Activated CD8-positive, alpha-beta T cell treated with anti-CD3 and anti-CD28 coated beads for 36 hours (primary cell): ENCODE measurements at places on chromosomes 1 and 21. TPM values are rescaled to one million over a fixed set of nuclear protein-coding genes. Genes with fewer than 3 reads are reported as not detected.

DNA sequence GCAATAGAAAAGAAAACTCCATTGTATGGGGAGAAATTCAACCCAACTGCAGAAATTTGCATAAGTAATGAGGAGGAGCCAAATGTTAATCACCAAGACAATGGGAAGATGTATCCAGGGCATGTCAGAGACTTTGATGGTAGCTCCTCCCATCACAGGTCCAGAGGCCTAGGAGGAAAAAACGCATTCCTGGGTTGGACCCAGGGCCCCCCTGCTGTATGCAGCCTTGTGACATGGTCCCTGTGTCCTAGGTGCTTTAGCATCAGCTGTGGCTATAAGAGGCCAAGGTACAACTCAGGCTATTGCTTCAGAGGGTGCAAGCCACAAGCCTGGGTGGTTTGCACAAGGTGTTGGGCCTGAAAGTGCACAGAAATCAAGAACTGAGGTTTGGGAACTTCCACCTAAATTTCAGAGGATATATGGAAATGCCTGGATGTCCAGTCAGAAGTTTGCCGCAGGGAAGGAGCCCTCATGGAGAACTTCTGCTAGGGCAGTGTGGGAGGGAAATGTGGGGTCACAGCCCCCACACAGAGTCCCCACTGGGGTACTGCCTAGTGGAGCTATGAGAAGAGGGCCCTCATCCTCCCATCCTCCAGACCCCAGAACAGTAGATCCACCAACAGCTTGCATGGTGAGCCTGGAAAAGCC, 162.3 kb downstream of the TGFB2 start:
- H3K36me3 ChIP-seq, result no peaks in the 10 kb centered on the region
- no peak overlapping the region for H3K4me3 ChIP-seq
- H3K27me3 ChIP-seq, result peaks cover 4% of the 10 kb centered on the region
- no peaks in the 10 kb centered on the region for H3K4me1 ChIP-seq

DNA sequence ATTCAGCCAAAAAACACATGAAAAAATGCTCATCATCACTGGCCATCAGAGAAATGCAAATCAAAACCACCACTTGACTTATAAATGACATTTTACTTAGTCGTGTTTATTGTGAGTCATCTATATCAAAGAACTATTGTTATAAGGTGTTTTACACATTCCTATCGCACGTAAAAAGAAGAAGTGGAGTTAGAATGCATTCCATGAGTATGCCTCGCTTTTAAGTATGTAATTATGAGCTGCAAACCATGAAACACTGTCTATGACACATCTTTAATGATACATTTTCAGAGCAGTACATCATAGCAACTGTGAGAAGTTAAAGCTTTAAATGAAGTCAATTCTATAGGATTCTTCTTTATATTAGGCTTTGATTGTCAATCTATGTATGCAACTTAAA, 614.3 kb upstream of the ADAMTS5 start:
- H3K4me3 ChIP-seq, result no peak overlapping the region
- no peaks in the 10 kb centered on the region for H3K4me1 ChIP-seq
- H3K27ac ChIP-seq, result no peak overlapping the region
- H3K36me3 ChIP-seq, result no peaks in the 10 kb centered on the region
- DNase-seq, result no peak

DNA sequence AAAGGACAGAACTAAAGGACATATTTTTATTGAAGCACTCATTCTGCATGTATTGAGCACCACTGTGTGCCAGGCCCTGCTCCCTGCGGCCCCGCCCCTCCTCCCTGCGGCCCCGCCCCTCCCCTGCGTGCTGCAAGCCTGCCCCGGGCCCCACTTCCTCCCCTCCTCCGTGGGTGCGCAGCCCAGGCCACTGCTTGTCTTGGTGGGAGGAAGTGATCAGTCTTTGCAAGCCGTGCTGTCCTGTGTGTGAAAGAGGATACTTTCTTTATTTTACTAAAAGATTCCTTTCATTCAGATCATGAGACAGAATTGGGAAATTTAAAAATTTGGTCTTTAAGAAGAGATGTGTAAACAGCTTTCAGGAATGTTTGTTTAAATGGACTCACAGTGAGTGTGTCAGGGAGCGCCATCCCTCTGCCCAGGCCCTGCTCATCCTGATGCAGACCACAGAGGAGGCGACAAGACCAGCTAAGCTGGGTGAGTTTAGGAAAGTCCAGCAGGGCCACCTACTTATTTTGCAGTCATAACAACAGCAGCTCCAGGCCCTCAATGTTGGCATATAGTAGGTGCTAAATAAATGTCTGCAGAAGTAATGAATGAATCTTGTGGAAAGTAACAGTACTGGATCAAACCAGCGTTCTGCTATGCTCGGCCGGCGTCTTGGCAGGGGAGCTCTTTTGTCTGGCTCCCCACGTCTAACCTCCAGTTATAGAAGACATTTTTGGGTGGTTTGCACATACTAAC, 88.3 kb upstream of the SELENON start:
- no peaks in the 10 kb centered on the region for H3K27me3 ChIP-seq
- DNase-seq, result peak; percentile 73
- H3K4me3 ChIP-seq, result peak overlapping the region; percentile 40
- peak overlapping the region; percentile 80 for H3K27ac ChIP-seq
- H3K4me1 ChIP-seq, result peaks cover 62% of the 10 kb centered on the region

- no peak for DNase-seq
- no peak overlapping the region for H3K4me3 ChIP-seq
- H3K36me3 ChIP-seq, result peaks cover 5% of the 10 kb centered on the region
- no peaks in the 10 kb centered on the region for H3K27me3 ChIP-seq
Observed at GRCh38 chr1:184930645-184931044, 43.7 kb downstream of the NIBAN1 start.

The NBPF6 gene
- not detected for total RNA-seq

The PHACTR4 gene
- total RNA-seq, result 20.3 TPM

The SAMD11 gene
- not detected for total RNA-seq

The HFM1 gene
- 0.47 TPM for total RNA-seq
